ENCODE measurements at places on chromosomes 12 and 14.

DNA sequence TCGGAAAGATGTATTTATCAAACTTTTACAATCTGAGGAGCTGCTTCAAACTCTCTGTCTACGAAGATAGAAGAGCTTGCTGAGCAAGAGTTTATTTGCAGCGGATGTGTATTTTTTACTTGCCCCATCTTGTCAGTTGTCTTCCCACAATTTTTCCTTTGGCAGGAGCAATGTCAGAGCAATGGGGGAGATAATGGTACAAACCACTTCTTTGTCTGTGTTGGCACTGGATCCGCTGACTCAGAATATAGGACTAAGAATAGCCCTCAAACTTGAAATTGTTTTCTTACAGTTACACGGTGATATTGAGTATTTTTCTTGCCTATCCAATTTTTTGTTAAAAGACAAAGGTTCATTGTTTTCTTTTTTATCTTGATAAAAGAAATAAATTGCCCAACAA is 27.6 kb downstream of the HELB start:
- no peak for DNase-seq

DNA sequence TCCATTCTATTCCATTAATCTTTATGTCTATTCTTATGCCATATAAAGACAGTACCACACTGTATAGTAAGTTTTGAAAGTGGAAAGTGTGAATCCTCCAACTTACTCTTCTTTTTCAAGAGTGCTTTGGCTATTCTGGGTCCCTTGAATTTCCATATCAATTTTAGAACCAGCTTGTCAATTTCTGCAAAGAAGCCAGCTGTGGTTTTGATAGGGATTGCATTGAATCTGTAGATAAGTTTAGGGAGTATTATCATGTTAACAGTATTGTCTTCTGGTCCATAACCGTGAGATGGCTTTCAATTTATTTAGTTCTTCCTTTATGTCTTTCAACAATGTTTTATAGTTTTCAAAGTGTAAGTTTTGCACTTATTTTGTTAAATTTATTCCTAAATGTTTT is 34.2 kb upstream of the GCH1 start:
- no peak for DNase-seq

- no peak for DNase-seq
Observed at GRCh38 chr12:26017484-26018211, 59.2 kb downstream of the RASSF8 start.

DNA sequence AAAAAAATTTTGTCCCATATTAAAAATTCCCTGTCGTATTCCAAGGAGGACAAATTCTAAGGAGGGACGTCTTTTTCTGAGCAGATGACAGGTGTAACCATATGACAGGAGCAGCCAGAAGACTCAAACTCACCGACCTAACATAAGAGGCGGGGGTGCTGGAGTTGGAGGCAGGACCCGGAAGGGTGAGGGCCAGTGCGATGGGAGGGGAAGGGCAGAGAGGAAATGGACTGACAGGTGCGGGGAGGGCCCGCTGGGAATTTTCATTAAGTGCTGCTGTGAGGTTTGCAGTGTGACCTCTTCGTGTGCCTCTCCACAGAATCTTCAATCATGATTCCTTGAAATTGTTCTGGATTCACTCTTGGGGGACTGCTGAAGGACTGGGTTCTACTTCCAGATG is 189.4 kb downstream of the NTF3 start:
- DNase-seq = no peak

DNA sequence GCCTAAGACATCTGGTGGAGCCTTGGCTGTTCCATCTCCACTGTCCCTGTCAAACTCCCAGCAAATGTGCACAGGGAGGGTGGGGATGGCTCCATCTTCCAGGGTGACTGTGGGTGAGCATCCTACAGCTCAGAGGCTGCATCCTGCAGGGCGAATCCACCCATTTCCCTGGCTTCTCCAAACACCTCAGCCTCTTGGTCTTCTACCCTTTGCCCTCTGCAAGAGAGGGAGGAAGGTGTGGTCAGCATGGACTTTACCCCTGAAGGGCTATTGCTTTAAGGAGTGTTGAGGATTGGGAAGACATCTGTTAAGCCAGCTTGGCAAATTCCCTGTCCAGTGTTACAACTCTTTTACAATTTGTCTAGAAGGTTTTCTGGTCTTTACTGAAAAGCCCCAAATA is 23.1 kb upstream of the DGLUCY start:
- no peak for DNase-seq

GRCh38 chr12:75923964-75924666 is 107.5 kb downstream of the PHLDA1 start:
- DNase-seq = no peak
